ENCODE measurements at places on chromosomes 7 and 10. TPM values are rescaled to one million over a fixed set of nuclear protein-coding genes. Genes with fewer than 3 reads are reported as not detected.

COL17A1 gene
- 0.86 TPM for total RNA-seq

GRCh38 chr10:63636812-63637211 is 115.6 kb downstream of the REEP3 start:
- peaks cover 4% of the 10 kb centered on the region for H3K4me1 ChIP-seq
- H3K4me3 ChIP-seq, result no peak overlapping the region
- no peaks in the 10 kb centered on the region for H3K36me3 ChIP-seq
- H3K27me3 ChIP-seq, result peaks cover 9% of the 10 kb centered on the region

- H3K4me3 ChIP-seq, result no peak overlapping the region
- no peak overlapping the region for H3K27ac ChIP-seq
- no peak for DNase-seq
- H3K36me3 ChIP-seq, result peaks cover 1% of the 10 kb centered on the region
- no peaks in the 10 kb centered on the region for H3K27me3 ChIP-seq
Observed at GRCh38 chr10:91653219-91653870, 20.5 kb upstream of the PPP1R3C start.

SKIDA1 gene
- 15.3 TPM for total RNA-seq

Measured in progenitor cell of endocrine pancreas (in vitro differentiated cells).